ENCODE measurements at places on chromosomes 1 and 21.

DNA sequence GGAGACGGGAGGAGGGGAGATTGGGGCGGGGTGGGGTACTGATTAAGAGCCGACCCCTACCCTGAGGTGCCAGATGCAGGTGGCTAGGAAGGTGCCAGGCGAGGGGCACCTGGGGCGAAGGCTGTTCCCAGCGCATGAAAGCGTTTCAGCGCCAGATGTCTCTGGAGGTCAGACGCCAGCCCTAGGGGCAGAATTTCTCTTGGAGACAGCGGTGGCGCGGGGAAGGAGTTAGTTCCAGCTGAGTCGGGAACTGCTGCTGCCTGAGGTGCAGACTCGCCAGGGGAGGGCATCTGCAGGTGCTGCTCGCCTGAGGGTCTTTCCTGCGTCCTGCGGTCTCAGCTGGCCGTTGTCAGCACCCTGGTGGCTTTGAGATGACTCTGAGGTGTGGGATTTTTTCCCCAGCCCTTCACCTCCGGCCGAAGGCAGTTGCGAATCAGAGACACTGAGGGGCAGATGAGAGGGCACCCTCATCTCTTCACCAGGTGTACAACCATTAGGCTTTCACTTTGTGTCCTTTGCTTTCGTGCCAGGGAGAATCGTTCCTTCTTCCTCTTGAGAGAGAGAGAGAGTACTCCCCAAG is 539 bp downstream of the CGN start:
- peak; percentile 9 for DNase-seq

- DNase-seq = no peak
These were observed 26.8 kb downstream of the TMEM201 start for GRCh38 chr1:9615316-9616063.

- DNase-seq = peak; percentile 92
These were observed 436 bp upstream of the TTLL7 start for GRCh38 chr1:83999316-83999819.

- no peak for DNase-seq
These were observed 106.6 kb downstream of the DUSP10 start for GRCh38 chr1:221635305-221635704.

DNA sequence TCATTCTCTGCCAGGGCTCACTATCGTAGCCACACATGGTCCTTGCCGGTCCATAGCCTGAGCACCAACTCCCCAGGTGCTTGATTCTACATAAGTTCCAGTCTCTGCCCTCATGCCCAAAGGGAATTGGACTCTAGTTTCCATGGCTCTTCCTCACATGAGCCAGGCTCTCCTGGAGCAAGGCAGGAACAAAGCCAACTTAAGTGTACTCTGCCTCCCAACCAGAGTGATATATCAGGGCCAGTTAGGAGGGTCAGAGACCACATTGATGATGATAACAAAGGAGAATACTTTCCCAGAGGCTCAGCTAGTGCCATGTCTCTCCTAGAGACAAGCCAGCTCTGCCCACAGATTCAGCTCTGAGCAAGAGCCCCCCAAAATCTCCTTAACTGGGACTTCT is 70.9 kb downstream of the ERI3 start:
- DNase-seq = peak; percentile 84

- DNase-seq = no peak
These were observed 1.0 kb downstream of the ZNF687 start for GRCh38 chr1:151282883-151283725.

- DNase-seq = no peak
These were observed 33.2 kb downstream of the KCND3 start for GRCh38 chr1:111956155-111956771.

- DNase-seq = no peak
These were observed 47.2 kb downstream of the RAP1A start for GRCh38 chr1:111666828-111667227.

GRCh38 chr1:109759513-109760334 is 4.0 kb downstream of the EPS8L3 start:
- DNase-seq = no peak

- no peak for DNase-seq
These were observed 31.7 kb upstream of the LAX1 start for GRCh38 chr1:203733009-203733863.

GRCh38 chr1:42175314-42176054 is 10.9 kb upstream of the GUCA2A start:
- no peak for DNase-seq

- DNase-seq = no peak
These were observed 8.3 kb downstream of the EPHX1 start for GRCh38 chr1:225818229-225818628.

DNA sequence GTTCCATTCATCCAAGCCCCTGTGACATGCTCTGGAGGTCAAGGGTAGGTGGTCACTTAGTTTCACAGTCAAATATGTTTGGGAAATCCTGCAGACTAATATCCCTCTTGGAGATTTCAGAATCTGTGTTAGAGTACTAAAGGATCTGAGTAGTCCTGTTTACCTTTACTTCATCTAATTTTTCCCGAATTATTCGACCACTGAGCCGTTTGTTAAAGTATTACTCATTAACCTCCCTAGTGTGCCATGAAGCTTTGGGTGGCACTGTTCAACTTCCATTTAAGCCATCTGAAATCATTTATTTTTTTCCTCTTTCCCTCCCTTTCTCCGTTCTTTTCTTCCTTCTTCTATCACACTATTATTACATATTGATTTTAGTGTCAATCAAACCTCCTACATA is 109.9 kb downstream of the NGF start:
- no peak for DNase-seq

DNA sequence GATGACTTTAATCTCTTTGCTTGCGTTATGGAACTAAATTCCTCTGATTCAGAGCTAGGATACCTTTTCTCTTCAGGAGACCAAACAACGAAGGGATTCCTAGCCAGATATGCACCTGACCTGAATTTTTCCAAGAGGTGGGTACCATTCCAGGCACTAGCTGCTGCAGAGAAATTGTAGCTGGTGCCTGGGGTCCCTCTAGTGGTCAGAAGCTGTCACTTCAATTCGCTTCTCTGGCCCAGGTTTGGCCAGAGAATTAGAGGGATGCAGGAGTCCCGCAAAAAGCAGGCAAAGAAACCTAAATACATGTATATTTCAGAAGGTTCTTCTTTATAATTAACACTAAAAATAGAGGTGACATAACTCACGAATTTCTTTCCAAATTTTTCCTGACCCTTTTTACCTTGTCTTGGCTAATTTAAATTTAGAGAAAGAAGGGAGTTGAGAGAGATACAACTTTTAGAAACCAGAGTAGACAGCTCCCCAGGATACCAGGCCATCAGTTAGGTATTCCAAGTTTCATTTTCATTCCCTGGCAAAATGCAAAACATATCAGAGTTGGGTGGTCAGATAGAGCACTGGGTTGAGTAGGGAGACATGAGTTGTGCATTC is 9.6 kb downstream of the ACKR1 start:
- no peak for DNase-seq

DNA sequence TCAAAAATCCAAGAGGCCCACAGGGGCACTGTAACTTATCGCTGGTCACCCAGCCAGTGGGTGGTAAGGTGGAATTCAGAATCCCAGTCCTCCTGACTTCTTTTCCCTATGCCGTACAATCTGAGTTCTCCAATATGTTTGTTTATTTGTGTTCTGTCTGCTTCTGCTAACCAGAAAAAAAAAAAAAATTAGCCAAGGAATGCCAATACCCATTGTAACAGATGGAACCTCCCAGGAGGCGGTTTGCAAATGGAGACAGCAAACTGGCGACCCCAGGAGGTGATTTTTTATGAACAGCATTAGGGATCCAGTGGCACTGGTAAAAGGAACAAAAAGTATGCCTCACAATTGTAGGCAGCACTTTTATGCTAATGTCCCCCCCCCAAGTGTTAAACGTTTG is 189.0 kb upstream of the FGGY start:
- no peak for DNase-seq

DNA sequence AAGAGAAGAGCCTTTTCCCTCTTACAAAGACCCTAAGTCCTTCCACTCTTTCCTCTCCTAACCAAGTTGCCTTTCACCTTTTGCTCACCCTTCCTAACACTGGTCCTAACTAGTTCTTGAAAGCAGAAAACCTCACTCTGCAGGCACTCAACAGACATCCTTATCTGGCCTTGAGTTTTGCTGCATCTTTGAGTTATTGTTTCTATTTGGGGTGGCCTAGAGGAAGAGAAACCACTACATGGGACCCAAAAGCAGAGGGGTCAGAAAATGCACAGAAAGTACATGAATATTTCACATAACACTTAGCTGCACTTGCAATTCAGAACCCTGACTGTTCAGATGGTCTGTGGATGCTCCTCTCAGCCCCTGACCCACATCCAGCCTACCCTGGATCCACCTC is 178.3 kb upstream of the SYT6 start:
- no peak for DNase-seq

GRCh38 chr1:59500950-59501742 is 204.3 kb downstream of the FGGY start:
- DNase-seq = peak; percentile 59

GRCh38 chr1:29630756-29631155 is 394.4 kb downstream of the PTPRU start:
- DNase-seq = no peak

- no peak for DNase-seq
These were observed 193.5 kb downstream of the PAPPA2 start for GRCh38 chr1:176656257-176656995.

DNA sequence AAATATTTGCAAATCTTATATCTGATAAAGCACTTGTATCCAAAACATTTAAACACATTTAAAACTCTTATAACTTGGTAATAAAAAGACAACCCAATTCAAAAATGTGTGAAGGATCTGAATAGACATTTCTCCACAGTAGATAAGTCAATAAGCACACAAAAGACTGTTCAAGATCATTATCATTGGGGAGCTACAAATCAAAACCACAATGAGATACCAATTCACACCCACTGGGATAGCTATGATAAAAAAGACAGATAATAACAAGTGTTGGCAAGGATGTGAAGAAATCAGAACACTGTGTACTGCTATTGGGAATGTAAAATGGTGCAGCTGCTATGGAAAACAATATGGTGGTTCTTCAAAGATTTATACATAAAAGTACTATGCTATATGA is 5.1 kb upstream of the LIN9 start:
- DNase-seq = no peak

- DNase-seq = peak; percentile 3
These were observed 129.9 kb downstream of the DSCAM start for GRCh38 chr21:40717028-40717427.

GRCh38 chr1:97980530-97980929 is 59.7 kb upstream of the DPYD start:
- DNase-seq = no peak

GRCh38 chr1:6870571-6870970 is 85.3 kb downstream of the CAMTA1 start:
- no peak for DNase-seq

DNA sequence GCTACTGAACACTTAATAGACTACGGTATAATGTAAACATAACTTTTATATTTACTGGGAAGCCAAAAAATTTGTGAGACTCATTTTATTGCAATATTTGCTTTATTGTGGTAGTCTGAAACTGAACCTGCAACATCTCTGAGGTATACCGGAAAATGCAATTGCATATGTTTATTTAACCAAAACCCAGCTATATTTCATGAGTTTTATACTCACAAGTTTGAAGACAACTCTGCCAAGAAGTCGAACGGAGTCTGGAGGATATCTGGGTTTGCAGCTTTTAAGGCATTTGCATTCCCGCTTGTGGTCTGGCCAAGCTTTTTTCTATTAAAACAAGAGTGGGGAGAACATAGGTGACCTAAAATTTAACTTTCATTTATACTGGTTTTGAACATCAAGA is 171.9 kb downstream of the SMYD3 start:
- DNase-seq = no peak
